Activated CD4-positive, alpha-beta T cell treated with anti-CD3 and anti-CD28 coated beads, Interleukin-2, amount 10 ng/mL, durations not matched to agents 7 days and 5 days (primary cell): ENCODE measurements at places on chromosomes 5 and 9.

- no peak for DNase-seq
Observed at GRCh38 chr5:135210286-135211055, 176.4 kb upstream of the PITX1 start.

GRCh38 chr9:36135741-36136271, 727 bp upstream of the GLIPR2 start:
- no peak for DNase-seq

- no peak for DNase-seq
Observed at GRCh38 chr5:19855931-19856330, 132.1 kb downstream of the CDH18 start.

GRCh38 chr5:155189476-155189875, 175.9 kb downstream of the KIF4B start:
- no peak for DNase-seq

GRCh38 chr5:103690676-103691075, 128.1 kb upstream of the NUDT12 start:
- no peak for DNase-seq

DNA sequence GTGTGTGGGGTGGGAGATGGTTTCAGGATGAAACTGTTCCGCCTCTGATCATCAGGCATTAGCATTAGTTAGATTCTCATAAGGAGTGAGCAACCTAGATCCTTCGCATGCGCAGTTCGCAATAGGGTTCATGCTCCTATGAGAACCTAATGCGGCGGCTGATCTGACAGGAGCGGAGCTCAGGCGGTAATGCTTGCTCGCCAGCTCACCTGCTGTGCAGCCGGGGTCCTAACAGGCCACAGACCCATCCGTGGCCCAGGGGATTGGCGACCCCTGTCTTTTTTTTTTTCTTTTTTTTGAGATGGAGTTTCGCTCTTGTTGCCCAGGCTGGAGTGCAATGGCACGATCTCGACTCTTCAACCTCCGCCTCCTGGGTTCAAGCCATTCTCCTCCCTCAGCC, 119.1 kb downstream of the KCNIP1 start:
- DNase-seq, result no peak
